Occipital lobe (tissue), 3 donors: ENCODE measurements at places on chromosomes 2 and 18.

- DNase-seq, result no peak
These were observed 163.6 kb upstream of the ZNF516 start for GRCh38 chr18:76658627-76659026.

- DNase-seq, result no peak
These were observed 67.2 kb downstream of the ADI1 start for GRCh38 chr2:3451926-3452671.

GRCh38 chr2:99543247-99543646 is 53.4 kb upstream of the REV1 start:
- no peak for DNase-seq

DNA sequence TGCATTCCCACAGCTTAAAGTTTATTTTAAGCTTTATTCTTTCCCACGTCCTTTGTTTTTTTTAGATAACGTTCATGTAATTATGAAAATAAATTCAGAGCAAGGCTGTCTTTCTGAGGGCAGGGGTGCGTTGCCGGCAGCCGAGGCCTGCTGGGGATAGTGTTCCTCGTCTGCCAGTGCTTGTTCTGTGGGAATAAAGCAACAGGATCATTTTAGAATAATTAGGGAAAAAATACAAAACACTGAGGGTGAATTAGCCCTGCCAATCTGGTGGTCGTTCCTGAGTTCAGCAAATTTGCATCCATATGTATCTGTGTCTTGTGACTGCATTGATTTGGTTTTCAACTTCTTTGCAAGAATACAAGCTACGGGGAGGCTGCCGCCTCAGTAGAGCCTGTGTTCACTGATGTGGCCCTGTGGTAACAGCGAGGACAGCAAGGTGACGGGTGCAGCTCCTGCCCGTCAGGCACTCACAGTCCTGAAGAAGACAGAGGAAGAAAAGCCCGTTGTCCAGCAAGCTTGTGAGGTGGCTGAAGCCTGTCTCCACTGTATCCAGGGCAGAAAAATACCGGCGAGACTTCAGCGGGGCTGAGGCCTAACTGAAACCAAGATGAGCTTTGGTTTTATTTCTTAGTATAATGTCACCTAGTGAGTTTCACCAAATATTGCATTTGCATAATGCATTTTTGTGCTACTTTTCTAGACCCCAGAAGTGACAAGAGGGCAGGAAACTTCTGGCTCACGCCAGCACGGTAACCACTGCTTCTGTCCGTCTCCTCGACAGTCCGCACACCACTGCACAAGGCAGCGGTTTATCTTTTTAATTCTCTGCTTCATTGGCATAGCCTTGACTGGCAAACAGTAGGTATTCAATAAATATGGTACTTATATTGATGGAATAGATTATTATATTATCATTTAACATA is 64.5 kb downstream of the SH3YL1 start:
- no peak for DNase-seq

GRCh38 chr18:28099237-28099636 is 77.7 kb downstream of the CDH2 start:
- no peak for DNase-seq

DNA sequence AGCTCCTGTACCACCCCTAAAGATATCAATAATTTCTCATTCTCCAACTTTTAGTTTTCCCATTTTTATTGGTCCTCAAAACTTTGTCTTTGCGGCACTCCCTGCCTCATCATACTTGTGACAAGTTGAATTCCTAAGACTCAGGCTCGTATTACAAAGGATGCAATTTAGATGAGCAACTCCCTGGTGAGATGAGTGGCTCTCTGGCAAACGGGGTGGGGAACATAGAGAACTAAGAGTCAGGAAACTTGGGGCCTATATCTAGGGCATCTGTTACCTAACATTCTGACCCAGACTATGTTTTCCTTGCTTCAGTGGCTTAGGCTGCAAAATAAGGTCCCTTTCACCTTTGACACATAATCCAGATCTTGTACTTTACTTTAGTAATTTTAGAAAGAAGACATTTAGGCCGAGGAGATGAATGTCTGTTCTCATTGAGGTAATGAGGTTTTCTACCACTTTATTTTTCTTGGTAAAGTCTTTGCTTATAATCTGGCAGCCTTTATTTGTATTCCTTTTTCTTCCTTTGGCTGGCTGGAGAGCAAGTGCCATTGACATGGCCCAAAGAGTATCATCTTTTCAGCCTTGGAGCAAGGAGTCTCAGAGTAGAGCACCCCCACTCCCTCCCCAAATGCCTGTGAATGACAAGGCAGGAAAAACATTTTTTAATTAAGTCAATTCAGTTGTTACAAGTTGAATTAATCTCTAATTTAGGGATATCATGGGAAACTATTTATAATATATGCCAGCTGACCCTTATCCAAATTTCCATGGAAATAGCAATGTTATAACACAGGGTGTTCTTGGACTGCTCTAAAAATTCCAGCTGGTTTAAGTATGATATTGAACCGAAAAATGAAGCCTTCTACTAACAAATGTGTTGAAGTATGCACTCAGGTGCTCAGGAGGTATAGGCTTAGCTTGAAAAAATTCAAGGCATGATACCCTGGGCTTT is 15.2 kb downstream of the TSPYL6 start:
- DNase-seq, result no peak
